ENCODE measurements at places on chromosomes 16 and 17.

DNA sequence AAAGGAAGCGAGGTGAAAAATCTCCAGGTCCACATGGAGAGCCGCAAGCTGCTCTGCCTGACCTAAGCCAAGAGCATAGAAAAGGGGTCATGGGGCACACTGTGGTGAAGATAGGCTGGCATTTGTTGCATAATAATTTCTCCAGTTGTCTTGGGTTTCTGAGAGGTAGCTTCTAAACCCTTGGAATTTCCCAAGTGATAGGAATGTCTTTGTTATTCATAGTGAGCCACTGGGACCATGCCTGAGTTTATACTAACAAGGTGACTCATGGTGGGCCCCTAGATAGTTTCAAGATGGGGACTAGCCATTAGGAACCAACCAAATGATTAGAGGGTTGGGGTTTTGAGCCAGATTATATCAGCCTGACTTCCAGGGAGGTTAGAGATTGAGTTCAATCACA lies 25.6 kb downstream of the SOST start:
- DNase-seq, result no peak

DNA sequence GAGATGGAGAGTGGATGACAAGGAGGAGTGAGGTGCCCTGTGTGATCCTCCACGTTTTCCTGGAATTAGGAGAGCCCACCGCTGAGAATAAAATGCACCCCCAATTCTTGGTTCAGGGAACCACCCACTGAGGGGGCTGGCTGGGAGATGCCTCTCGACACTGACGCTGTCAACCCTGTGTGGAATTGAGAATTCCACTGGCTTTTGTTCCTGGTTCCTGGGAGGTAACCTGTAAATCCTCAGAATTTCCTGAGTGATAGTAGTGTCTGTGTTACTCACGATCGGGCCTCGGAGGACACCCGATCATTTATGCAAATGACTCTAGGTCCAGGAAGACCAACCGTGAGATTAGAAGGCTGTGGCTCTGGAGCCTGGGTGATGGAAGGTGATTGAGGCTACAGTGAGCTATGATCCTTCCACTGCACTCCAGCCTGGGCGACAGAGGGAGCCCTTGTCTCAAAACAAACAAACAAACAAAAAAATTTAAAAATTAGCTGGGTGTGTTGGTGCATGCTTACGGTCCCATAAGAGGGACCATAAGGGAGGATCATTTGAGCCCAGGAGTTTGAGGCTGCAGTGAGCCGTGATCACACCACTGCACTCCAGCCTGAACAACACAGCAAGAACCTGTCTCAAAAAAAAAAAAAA lies 11.7 kb upstream of the PRPSAP1 start:
- DNase-seq, result no peak

DNA sequence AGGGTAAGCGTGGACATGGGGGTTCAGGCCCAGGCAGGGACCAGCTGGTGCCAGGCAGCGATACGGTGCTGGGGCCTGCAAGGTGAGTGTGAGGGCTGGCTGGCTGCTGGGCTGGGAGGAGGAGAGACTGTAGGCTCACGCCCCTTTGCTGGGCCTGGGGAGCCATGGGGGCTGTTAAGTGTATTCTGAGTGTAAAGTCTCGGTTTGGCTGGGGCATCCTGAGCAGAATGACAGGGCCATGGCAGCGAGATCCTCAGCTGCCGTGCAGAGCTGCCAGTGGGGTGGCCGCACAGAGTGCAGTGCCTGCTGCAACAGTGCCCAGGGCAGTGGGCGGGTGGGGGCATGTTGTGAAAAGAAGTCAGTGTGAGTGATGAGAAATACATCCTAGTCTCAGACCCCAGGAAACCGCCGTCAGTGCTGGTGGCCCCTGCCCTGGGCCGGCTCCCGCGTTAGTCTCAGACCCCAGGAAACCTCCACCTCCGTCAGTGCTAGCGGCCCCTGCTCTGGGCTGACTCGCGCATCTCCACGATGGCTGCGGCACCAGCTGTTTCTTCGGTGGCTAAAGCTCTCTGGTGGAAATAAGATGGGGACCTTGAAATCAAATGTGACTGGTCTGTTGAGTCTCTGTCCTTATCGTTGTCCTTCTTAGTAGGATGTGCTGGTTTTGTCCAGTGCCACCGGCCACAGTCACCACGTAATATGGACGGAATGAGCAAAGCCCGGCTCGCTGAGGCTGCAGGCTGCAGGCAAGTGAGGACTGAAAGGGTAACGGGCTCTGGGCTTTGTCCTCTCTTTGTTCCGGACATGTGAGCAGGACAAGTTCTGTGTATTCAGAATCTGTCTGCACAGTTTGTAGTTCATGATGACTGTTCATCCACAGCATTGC lies 22.9 kb downstream of the ACSF3 start:
- DNase-seq, result no peak

GRCh38 chr16:5882087-5882640 lies 784.6 kb upstream of the EEF2KMT start:
- no peak for DNase-seq

GRCh38 chr16:24536671-24537070 lies 2.7 kb upstream of the RBBP6 start:
- DNase-seq, result no peak

DNA sequence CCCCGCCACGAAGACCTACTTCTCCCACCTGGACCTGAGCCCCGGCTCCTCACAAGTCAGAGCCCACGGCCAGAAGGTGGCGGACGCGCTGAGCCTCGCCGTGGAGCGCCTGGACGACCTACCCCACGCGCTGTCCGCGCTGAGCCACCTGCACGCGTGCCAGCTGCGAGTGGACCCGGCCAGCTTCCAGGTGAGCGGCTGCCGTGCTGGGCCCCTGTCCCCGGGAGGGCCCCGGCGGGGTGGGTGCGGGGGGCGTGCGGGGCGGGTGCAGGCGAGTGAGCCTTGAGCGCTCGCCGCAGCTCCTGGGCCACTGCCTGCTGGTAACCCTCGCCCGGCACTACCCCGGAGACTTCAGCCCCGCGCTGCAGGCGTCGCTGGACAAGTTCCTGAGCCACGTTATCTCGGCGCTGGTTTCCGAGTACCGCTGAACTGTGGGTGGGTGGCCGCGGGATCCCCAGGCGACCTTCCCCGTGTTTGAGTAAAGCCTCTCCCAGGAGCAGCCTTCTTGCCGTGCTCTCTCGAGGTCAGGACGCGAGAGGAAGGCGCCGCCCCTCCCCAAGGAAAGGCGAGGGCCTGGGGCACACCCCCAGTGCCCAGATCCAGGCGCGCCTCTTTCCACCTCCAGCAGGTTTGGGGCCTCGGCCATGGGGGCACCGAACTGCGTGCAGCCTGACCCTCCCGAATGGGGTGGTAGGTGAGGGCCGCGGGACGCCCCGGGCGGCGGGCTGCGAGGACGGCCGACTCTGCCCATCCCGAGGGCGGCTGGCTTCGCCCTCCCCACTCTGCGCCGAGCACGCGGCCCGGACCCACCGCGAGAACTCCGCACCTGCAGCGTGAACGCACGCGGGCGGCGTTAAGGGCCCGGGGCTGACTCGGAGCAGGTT lies 664 bp downstream of the HBQ1 start:
- peak; percentile 79 for DNase-seq

- DNase-seq, result no peak
Measured at GRCh38 chr16:88768071-88768783, 16.8 kb downstream of the PIEZO1 start.

- no peak for DNase-seq
Measured at GRCh38 chr17:5714993-5715392, 130.7 kb upstream of the NLRP1 start.

DNA sequence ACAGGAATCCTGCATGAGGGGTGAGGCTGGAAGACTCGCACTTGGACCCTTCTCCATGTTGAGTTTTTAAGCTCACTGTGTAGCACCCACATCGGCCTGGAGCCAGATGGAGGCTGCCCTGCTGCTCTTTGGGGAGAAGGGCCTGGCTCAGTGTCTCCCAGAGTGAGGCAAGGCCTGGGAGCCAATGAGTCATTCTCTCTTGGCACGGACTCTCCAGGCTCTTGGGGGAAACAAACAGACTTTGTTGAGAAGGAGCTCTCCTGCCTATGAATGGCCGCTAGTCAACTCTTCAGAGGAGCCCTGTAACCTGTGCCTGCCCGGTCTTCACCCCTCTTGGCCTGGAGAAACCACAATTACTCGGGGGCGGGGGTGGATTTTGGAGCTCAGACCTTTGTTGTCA lies 50.8 kb upstream of the MAF start:
- no peak for DNase-seq

DNA sequence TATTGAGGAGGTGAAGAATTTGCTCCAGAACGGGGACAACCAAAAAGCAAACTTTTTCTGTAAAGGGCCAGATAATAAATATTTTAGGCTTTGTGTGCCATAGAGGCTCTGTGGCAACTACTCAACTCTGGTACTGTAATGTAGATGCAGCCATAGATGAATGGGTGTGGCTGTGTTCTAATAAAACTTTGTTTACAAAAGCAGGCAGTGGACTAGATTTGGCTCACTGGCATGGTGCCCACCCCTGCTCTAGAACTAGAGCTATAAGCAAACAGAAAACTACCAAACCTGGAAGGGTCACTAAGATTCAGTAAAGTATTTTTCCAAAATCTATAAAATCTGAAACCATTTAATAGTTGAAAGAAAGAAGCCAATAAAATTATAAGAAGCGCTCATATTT lies 24.6 kb upstream of the SMURF2 start:
- no peak for DNase-seq

DNA sequence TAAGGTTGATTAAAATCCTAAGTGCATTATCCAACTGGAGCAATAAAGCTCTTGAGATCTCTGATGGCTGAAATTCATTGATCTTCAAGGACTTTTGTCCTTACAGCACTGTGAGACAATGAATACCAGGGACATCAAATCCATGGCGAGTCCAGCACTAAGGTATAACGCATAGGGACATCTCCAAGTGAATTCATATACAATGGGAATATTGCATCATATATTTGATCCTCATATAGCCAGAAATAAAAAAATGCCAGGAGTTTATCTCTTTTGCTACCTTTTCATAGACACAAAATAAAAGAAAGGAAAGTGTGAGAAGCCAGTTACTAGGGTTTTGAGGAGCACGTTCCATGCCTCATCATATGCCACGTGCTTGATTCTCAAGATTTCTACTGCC lies 112.5 kb upstream of the CDH13 start:
- no peak for DNase-seq

DNA sequence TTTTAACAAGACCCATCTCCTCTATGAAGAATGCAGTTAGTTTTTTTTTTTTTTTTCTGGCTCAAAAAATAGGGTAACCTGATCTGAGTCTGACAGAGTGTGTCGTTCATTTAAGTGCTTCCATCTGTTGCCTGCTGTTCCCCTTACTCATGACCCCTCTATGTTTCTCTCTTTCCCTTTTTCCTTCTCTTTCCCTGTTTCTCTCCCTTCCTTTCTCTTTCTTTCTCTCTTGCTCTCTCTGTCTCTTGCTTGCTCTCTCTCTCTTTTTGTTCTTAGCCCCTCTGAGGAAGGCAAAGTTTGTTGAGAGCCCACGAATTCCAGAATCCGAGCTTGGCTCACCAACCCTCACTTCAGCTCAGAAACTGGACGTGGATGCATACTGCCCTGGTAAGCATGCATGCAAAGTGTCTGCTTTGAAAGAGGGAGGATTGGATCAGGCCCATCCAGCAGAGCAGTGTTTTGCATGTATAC lies 185.0 kb downstream of the TANC2 start:
- no peak for DNase-seq

DNA sequence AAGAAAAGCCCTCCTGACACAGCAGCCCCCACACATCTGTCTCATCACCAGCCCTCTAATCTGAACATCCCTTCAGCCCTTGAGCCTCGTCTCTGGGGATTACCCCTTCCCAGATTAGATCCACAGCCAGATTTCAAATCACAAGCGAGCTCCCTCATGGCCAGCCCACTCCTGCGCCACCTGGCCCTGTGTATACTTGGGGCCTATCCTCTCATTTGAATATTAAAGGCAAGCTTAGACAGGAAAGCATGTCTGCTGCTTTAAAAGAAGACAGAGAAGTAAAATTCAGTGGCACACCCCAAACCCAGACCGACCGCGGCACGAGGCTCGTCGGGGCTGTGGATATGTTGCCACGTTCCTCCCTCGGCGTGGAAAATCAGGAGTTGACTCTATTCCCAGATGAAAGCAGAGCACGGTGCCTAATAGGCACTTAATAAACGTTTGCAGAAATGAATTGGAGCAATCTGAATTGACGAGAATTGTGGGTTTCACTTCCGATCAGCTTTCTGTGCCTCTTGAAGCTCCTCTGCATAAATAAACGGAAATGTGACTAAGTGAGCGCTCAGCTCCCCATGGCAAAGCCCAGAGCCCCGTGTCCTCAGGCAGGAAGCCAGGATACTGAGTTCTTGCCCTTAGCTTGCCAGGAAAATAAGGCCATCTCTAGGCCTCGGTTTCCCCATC lies 108.0 kb downstream of the CCDC182 start:
- no peak for DNase-seq

DNA sequence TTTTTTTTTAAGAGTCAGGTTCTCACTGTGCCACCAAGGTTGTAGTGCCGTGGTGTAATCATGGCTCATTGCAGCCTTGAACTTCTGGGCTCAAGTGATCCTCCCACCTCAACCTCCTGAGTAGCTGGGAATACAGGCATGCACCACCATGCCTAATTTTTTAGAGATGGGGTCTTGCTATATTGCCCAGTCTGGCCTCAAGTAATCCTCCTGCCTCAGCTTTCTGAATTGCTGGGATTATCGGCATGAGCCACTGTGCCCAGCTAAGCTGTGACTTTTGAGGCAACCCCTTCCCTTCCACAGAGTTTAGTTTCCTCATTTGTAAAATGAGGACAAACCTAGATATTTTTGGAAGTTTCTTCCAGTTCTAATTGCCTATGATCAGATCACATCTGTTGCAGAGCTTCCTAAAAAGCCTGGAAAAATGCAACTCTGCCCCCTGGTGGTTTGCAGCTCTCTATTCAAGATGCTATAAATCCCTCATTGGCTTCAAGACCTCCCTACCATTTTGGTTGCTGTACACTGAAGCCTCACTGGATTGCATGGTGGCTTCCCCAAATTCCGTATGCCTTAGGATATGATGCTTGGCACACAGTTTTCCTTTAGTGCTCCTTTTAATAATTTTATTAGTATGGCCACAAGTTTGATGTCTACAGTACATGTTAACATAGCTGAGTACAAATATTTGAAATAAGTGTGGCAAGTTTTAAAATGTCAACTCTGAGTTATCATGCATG lies 19.3 kb downstream of the GDE1 start:
- DNase-seq, result peak; percentile 31

DNA sequence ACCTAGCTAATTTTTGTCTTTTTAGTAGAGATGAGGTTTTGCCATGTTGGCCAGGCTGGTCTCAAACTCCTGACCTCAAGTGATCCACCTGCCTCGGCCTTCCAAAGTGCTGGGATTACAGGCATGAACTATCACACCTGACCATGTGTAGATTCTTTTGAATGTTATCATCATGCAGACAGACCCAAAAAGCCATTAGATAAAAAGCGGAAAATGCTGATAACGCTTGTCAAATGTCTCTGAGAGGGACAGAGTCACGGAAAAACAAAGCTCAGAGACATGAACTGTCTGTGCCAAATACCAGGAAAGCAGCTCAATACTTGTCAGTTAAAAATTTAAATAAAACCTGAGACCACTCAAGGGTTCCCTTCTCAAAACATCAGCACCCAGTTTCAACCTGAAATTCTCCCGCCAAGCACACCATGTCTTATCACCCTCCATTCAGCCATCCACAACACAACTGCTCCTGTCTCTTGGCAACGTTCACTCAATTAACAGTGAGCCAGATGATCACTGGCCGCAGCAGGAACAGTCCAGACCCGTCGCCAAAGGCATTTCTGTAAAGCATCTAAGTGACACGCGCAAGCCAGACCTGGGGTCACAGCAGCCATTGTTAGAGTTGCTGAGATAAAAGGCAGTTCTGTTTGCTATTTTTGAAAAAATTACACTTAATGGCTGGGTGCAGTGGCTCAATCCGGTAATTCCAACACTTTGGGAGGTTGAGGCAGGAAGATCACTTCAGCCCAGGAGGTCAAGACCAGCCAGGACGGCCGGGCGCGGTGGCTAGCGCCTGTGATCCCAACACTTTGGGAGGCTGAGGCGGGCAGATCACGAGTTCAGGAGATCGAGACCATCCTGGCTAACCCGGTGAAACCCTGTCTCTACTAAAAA lies 29.7 kb downstream of the FANCA start:
- DNase-seq, result no peak
